ENCODE measurements at places on chromosomes 3 and 15.

DNA sequence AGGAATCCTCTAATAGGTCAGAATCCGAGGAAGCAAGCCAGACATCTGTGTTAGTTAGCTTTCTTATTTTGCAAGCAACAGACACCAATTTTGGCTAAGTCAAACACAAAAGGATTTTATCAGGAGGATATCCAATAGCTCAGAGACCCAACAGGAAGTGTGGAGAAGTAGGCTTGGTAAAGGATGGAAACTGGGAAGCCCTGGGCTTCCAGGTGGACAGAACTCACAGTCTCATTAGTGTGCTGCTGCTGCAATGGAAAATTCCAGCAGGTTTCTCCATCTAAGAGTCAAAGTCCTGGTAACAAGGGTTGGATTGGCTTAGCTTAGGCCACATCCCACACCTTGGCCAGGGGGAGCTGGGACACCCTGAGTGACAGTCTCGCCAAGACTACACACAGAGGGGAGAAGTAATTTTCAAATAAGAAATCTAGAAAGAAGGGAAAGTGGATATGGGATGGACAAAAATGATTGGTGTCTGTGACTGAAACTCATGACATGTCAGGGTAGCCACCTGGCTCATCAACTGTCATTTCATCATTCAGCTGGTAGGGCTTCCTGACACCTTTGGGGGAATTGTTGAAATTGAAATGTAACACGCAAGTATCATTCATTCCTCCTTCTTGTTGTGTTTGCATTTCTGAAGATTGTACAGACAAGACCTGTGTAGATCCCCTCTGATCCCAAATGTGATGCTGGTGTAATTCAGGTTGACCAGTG, 158.6 kb downstream of the THSD4 start:
- no peak for DNase-seq

GRCh38 chr3:105842943-105843342, 25.9 kb downstream of the CBLB start:
- no peak for DNase-seq

DNA sequence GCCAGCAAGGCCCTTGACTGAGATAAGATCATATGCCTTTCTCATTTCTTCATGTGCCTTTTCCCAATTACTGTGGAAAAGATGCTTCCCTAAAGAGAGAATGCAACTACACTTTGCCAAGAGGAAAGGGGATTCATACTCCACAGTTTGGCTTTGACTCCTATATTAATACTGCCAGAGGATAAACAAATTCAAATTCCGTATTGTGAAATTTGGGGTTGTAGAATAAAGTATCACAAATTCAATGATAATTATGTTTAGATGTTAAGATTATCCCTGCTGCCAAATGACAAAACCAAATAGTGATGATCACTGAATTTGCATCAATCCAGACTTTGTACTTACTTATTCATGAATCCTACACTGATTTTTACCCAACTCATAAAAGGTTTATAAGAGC, 88.5 kb upstream of the MNS1 start:
- no peak for DNase-seq

GRCh38 chr3:197511130-197511529, 44.6 kb downstream of the BDH1 start:
- DNase-seq, result no peak

DNA sequence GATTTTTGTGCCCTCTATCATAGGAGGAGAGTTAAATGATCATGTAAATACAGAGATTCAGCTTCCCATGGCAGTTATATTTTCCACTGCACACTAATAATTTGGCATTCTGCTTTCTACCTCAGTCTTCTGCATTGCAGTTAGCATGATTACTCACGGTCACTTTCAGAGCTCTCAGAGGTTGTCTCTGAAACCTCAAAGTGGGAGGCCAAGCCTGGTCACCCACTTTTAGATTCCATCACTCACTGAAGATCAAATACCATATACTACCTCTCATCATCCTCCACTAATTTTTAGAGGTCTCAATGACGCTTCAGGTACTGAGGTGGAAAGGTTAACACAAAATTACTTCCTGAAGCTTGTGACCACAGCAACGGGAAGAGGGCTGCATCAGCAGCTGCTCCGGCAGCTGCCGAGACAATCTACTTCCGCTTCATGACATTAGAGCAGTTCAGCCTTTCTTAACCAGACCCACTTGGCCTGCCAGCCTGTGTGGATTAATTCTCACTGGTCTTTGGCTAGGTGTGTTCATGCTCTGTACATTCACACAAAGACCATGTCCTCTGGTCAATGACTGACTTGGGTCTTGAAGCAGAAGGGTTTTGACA, 416.4 kb upstream of the PDZRN3 start:
- DNase-seq, result no peak

GRCh38 chr15:56165234-56165633, 78.4 kb downstream of the RFX7 start:
- DNase-seq, result no peak

- DNase-seq, result no peak
Measured at GRCh38 chr3:106172101-106172500, 303.3 kb upstream of the CBLB start.

- no peak for DNase-seq
Measured at GRCh38 chr3:129413687-129414506, 14.5 kb downstream of the EFCAB12 start.

DNA sequence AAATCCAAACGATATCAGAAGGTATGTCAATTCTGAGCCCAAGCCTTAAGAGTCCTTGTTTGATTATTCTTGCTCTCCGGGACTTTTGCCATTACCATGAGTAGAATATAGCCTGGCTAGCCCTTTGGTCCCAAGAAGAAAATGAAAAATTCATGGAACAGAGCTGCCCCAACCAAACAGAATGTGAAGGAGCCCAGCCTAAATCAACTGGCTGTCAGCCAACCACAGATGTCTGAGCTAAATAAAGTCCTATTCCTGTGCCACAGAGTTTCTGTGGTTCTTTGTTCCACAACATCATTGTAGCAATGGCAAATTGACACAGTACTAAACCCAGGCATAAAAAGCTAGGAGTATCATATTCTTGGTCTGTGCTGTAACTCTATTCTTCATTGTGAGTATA, 185.2 kb downstream of the CPNE4 start:
- DNase-seq, result no peak

DNA sequence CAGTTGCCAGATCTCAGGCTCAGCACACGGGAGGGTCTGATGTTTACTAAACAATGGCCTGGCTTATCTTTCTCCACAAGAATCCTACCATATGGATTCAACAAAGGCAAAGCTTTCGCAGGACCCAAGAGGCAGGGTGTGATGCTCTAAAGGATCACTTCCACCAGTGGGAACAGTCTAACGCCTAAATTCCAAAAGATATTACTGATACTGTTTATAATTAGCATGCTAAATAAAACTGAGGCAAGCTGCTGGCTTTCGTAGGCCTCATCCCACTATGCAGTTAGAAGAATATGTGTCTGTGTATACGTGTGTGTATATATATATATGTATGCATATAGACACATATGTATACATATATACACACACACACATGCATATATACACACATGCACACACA, 22.3 kb downstream of the RORA start:
- no peak for DNase-seq

DNA sequence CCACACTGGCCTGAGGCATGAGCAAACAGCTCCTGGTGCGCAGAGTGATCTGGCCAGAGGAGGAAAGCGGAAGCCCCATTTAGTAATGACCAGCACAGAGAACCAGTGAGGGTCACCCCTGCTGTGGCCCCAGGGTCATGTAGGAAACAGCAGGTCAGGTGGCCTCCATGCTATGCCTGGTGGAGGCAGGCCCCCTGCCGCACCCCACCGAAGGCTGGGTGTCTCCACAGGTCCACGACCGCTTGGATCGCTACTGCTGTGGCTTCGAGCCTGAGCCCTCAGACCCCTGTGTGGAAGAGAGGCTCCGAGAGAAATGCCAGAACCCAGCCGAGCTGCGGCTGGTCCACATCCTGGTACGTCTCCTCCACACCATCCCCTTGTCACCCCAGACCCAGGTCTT, 52.6 kb downstream of the POMGNT2 start:
- DNase-seq, result no peak

DNA sequence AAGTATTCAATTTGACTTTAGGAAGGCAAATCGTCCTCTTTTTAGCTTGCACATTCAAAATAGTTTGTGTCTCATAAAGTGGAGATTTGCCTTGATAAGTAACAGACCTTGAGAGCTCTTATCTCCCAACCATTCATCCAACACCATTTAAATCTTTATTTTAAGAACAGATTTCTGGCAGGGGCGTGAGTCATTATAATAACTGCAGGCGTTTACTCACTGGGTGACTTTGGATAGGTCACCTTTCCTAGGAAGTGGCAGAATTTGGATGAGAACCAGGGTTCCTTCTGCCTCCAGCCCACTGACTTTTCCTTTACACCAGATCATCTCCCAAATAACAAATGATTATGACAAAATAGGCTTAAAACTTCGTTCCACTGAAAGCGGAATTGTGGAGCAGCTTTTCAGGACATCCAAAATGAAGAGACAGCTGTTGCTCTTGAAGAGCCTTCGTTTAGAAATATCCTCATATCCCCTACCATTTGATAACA, 5.0 kb downstream of the LMCD1 start:
- DNase-seq, result no peak

- no peak for DNase-seq
Measured at GRCh38 chr3:148532326-148532725, 165.4 kb upstream of the AGTR1 start.

- DNase-seq, result no peak
Measured at GRCh38 chr15:62474771-62475124, 309.7 kb upstream of the C2CD4B start.

DNA sequence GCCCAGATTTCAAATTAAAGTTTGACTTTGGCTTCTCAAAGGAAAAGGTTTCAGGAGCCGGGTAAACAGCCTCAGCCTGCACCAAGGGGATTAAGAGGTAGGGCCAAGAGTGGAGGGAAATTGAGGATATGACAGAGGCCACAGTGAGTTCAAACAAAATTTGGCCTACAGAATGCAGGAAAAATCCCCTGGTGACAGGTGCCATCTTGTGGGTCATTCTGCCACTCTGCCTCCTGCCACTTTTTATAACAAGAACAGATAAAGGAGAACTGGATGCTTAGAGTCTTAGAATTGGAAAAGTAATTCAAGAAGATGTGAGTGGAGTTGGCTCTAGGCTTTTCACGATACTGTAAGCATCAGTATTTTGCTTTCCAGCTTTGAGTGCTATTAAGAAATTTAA, 253.2 kb downstream of the NR2F2 start:
- DNase-seq, result no peak

DNA sequence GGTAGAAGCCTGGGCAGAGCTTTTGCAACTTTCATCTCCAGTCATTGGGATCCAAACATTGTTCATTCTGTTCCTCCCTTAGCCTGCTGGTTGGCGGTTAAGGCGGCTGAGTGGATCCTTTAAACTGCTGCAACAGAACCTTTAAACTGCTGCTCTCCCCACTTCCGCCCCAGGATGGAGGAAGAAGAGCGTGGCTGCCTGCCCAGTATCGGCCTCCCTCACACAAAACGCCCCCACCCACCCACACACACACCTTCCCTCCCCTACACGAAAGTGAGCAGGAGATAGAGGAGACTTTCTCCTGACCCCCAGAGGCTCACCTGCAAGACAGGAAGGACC, 460 bp upstream of the ZMAT3 start:
- DNase-seq, result peak; percentile 28

- DNase-seq, result no peak
Measured at GRCh38 chr3:138062626-138063025, 52.7 kb downstream of the CLDN18 start.

GRCh38 chr3:146536681-146537080, 7.7 kb downstream of the PLSCR1 start:
- no peak for DNase-seq

DNA sequence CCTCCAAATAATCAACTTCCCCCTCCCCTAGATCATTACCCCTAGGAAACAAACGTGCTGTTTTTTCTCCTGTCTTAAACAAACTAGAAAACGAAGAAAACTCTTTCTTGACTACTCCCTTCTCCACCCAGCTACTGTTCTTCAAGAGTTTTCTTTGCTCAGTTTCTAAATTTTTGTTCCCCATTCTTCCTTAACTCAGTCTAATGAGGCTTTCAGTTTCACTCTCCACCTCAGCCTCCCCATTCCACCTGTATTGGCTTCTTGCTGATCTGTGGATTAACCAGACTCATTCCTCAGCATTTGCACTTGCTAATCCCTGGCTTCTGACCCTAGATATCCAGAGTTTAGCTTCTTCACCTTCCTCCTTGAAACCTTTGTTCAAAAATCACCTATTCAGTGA, 26.8 kb downstream of the SERPINI1 start:
- DNase-seq, result no peak

GRCh38 chr3:162670181-162670580, 1173.6 kb downstream of the OTOL1 start:
- DNase-seq, result no peak

DNA sequence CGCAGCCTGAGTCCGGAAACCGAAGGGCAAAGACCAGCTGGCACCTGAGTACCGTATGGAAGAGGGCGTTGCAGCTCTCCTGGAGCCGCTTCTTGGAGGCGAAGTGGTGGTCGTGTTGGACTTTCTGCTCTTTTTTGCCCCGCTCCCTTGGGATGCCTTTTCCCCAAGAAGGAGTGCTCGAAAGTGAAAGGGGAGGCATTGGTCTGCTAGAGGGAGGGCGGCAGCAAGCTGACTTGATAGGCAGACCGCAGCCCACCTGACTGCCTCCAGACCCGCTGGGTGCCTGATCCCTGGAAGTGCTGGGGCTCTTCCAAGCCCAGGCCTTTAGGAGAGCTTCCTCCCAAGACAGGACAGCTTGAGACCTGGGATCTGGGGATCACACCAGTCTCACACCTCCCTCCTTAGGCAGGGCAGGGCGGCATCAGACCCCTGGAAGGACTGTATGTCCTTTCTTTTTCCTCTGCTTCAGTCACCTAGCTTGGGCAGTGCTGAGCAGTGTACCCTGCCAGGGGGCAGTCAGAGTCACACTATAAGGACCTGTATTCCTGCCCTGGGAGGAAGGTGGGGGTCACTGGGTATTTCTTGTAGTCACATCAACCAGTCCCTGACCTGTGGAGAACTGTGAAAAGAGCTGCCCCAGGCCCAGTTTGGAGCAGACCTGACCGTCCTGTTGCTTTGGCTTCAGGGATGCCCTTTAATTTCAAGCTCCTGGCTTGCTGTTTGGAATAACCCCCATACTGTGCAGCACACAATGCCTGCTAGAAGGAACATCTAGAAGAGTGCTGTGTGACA, 2.1 kb downstream of the ACVR2B start:
- DNase-seq, result no peak

GRCh38 chr3:125622381-125622791, 27.1 kb upstream of the OSBPL11 start:
- DNase-seq, result no peak

DNA sequence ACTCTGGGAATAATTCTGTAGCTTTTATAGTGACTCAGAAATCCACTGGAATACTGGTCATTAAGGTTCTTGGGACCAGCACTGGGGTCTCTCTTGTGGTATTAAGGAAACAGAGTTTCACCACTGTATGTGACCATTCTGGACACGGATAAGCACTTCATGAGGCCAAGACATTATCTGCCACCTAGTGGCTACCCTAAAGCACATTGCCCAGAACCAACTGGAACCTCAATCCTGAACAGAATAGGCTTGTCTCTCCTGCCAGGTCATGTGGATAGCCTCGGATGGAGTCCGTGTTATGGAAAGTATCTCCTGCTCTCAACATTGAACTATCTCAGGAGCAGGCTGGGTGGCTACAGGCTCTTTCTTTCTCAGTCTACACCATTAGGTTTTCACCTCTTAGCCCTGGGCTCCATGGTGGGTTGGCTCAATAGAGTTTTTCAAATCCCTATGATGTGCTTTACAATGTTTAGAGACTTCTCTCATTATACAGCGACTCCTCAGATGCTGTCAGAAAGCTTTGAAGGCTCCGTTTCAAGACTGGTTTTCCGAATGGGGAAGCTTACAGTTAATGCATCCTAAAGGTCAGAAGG, 167.6 kb upstream of the ST8SIA2 start:
- no peak for DNase-seq
